CD4-positive, alpha-beta T cell treated with Interleukin-4 for 4 hours (primary cell): ENCODE measurements at places on chromosomes 5 and 9.
A peak's percentile ranks its signal among the peaks of the same experiment; 100 is the strongest.

GRCh38 chr9:18063856-18064390, 410.0 kb upstream of the ADAMTSL1 start:
- DNase-seq, result no peak

DNA sequence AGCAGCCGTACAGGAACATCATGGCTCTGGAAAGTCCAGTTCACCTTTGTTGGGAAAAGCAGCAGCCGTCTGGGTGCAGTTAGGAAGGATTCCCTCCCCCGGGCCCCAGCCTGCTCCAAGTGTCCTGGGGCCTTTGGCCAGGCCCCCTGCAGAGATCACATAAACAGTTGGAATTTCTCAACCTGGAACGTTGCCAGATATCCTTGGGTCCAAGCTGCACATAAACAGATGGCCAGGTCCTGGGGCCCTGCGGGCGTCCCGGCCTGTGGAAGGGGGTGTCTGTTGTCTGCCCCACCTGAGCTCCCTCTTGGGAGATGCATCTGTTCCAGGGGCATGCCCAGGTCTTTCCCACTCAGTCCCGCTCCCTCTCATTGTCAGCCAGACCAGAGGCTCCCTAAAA, 92.7 kb downstream of the COL5A1 start:
- no peak for DNase-seq

DNA sequence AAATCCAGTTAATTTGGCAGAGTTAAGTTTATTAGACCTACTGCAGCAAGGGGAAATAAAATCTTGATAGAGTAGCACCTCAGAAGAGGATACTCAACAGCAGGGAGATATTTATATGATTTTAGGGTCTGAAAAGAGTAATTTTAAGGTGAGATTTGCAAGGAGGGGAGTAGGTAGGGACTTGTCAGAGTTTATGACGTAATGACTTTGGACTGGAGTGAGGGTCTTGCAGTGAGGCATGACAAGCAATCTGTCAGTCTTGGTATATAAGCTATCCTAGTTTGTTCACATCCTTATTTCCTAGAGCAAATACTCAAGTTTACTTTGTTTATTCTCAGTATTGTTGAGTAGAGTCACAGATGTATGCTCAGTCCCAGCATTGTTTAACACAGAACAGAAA, 722.6 kb downstream of the TLE4 start:
- no peak for DNase-seq

GRCh38 chr5:99544356-99544755, 615.5 kb upstream of the CHD1 start:
- DNase-seq, result no peak

GRCh38 chr5:137837491-137838394, 29.9 kb upstream of the MYOT start:
- no peak for DNase-seq

GRCh38 chr9:131238402-131239021, 37.8 kb downstream of the FAM78A start:
- peak; percentile 6 for DNase-seq
